ENCODE measurements at places on chromosomes 6 and 20.

- DNase-seq: no peak
These were observed 95.8 kb downstream of the ERMARD start for GRCh38 chr6:169847141-169847674.

GRCh38 chr6:158926414-158926813 lies 73.6 kb downstream of the RSPH3 start:
- no peak for DNase-seq

DNA sequence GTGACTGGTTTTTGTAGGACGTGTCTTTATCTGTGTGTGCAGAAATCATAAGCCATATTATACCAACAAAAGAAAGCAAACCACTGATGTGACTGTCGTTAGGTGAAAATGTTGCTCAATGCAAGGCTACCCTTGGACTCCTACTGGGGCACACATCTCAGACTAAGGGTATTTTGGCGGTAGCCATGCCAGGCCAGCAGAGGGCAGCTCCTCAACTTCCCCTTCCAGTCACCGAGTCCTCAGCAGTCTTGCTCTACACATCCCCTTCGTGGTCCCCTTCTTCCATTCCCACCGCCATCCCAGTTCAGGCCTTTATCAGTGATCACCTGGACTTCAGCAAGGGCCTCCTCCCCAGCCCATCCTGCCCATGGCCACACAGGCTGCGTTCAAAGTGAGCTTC lies 113.7 kb upstream of the GGTLC1 start:
- DNase-seq: no peak

DNA sequence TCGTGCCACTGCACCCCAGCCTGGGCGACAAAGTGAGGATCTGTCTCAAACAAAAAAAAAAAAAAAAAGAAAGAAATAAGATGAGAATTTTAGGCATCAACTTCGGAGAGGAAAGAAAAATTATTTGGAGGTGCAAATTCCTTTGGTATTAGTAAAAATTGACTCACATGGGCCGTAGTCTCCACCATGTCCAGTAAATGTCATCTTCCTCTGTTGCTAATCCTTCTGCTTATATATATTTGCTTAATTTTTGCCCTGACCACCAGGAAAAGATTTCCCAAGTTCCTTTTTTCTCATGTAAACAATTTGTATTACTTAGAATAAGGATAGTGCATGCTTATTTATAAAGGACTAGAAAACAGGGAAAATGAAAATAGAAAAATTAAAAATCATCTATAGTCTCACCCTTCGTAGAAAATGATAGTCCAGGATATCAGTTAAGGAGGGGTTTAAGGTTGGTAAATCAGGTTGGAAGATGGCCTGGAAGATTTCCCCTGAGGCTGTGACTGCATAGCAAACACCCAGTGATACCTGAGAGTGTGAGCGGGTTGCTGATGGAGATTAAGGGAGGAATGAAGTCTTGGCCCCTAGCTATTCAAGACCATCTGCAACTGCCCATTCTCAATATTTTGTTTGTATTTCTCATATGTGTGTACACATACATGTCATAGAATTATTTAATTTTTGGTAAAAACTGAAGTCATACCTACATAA lies 240.8 kb downstream of the ZNF217 start:
- no peak for DNase-seq

GRCh38 chr6:164929408-164929977 lies 379.9 kb downstream of the C6orf118 start:
- no peak for DNase-seq

Data from activated T-helper 9 cell treated with anti-CD3 and anti-CD28 coated beads, Interleukin-2, amount 50 U/mL, for 16 hours (primary cell).